PC-3 (cell line): ENCODE measurements at places on chromosomes 6 and 20. TPM values are rescaled to one million over a fixed set of nuclear protein-coding genes. Genes with fewer than 3 reads are reported as not detected.

DNA sequence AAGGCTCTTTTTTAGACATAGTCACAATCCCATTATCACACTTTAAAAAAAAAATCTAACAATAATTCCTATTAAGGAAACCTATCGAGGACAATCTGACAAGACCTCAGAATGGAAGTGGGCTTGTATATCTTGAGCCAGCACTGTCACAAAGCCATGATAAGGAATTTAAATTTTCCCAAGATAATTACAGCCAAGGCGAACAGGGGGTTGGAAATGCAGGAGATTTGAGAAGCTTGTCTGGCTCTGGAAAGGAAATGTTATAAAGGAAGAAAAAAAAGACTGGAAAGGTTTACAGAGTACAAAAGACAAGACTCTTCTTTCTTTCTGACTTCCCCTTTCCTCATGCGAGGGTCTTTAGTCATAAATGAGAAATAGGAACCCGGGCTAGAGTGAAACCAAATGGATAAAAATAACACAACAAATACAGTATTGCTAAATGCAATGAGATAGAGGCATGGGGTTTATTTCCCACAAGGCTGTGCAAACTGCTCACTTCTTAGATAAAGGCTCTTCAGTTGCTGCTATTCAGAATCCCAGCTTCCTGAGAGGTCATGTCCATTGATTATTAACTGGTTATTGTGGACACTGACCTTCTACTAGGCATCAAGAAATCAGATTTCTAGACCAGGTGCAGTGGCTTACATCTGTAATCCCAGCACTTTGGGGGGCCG, 13.4 kb upstream of the GHRH start:
- H3K27me3 ChIP-seq = no peaks in the 10 kb centered on the region
- H3K4me1 ChIP-seq = no peaks in the 10 kb centered on the region

DNA sequence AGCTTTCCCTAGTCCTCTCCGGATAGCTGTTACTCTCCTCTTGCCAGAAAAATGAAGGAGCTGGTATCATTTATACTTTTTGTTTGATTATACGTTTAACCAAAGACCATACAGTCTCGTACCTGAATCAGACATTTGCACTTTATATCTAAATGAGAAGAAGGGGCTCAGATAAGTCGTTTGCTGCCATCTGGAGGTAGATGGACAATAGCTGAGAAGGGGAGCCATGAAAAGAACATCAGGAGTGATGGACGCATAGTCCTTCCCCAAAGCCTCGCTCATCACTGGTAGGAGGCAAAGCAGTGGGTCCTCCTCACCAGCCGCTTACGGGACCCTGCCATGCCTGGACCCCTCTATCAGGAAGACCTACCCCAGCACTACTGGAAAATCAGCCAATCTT, 45.4 kb downstream of the RPF2 start:
- H3K4me3 ChIP-seq = no peak overlapping the region
- H3K27ac ChIP-seq = no peak overlapping the region
- H3K27me3 ChIP-seq = no peaks in the 10 kb centered on the region
- H3K4me1 ChIP-seq = no peaks in the 10 kb centered on the region

Gene MLIP
- total RNA-seq = not detected in 2 replicates

DNA sequence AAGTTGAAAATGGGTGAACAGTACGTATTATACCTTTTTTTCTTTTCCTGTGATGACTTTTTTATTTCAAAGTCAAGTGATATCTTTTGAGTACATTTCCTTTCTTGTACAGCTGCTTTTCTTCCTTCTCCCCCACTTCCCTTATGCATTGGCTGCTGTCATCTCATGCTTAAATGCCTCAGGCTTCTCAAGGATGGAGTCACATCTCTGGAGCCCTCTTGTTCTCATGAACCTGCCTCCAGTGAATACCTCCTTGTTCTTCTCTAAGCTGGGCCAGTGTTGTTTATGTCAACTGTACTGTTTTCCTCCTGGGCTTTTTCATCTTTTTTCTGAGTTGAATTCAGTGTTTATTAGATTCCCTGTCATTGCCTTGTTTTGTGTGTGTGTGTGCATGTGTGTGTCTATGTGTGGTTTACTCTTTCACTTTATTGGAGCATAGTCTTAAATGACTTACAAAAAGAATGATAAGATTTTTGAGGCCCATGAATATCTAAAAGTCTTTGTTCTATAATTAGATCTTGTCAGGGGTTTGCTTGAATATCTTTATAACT, 23.6 kb downstream of the STXBP5 start:
- no peaks in the 10 kb centered on the region for H3K36me3 ChIP-seq
- H3K27ac ChIP-seq = no peak overlapping the region
- no peak for DNase-seq

Gene MUCL3
- 0.04 TPM in 1 of 2 replicates, not detected in the other for total RNA-seq

DNA sequence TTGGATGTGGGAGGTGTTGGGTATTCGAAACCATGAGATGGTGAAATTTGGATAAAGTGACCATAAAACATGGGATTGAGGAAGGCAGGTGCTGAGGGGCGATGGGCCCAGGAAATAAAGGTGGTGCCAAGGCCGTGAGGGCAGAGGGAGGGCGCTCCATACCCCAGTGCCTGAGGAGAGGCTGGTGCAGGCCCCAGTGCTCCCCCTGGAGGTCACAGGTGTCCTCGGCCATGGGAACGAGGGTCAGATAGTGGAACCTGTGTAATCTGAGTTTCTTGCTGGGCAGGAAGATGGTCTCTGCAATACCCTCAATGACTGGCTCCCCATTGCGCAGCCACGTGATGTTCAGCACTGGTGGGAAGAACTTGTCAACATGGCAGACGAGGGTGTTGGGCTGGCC, 16.2 kb downstream of the HLA-DPB1 start:
- no peaks in the 10 kb centered on the region for H3K36me3 ChIP-seq
- peaks cover 28% of the 10 kb centered on the region for H3K27me3 ChIP-seq
- DNase-seq = peak; percentile 9
- H3K27ac ChIP-seq = no peak overlapping the region
- H3K4me3 ChIP-seq = no peak overlapping the region
